Stimulated activated CD4-positive, alpha-beta T cell treated with anti-CD3 and anti-CD28 coated beads, Interleukin-1b, Interleukin-23, amount 100 ng/mL, for 1 hour (primary cell): ENCODE measurements at places on chromosomes 6 and 20.

GRCh38 chr6:133128191-133128590 is 113.0 kb upstream of the EYA4 start:
- no peak for DNase-seq

DNA sequence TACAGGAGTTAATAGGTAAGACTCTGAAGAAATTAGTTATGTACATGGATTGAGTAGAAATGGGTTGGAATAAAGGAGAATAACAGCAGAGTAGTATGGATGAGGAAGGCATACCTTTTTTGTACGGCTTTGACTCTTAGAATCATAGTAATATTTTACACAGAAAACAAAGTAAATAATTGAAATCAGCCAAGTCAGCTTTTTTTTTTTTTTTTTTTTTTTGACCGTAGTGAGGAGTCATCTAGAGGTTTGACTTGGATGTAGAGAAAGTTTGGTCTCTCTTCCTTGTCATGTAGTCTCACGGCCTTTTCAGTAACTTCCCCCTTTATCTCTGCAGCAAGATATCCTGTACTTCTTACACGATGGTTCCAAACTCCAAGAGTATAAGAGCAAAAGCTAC is 158.9 kb downstream of the FLRT3 start:
- no peak for DNase-seq

- DNase-seq = no peak
Measured at GRCh38 chr6:105372142-105372848, 30.6 kb downstream of the PREP start.

DNA sequence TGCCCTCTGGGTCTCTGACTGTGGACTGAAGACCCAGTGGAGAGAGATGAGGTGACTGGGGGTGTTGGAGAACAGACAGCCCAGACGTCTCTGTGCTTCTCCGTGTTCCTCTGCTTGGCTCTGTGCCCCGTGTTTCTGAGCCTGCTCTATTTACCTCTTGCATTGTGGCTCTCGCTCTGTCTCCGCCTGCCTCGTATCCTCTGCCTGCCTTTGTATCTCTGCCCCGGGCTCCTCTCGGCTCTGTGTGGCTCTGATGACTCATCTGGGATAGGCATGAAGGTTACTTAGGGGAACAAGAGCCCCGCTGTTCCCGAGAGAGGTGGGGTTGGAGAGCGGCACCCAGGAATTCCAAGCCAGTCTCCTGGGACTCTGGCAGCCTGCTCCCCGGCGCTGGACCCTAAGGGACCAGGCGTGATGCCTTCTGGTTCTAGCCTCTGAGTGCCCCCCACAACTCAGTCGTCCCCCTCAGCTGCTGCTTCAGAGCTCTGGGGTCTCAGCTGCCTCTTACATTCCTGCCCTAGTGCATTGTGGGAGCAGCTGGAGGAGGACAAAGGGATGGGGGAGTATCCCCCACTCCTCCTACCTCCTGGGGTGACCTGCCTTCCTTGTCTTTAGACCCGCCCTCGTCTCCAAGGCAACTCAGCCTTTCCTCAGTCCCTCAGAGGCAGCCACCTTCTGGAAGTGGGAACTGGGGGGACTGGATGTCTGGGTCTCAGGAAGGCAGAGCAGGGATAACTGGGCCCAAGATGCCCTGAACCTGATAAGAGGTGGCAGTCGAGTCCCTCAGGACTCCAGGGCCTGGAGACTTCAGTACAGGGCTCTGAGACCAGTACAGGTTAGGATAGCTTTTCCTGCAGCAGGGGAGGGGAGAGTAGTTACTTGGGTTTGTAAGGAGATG is 1.9 kb downstream of the DDR1 start:
- no peak for DNase-seq

DNA sequence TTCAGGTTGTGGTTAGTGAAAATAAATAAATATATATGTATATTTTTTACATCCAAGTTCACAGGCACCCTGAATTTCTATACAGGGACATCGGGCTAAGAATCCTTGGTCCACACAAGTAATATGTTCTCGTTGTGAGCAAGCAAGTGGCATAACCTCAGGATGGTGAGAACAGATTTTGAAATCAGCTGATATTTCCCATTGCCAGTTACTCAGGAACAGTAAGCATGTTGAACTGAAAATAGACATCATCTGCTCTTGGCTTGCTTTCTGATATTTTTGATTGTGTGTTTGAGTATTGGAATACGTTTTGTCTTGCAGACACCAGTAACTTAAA is 87.7 kb downstream of the TRMT6 start:
- no peak for DNase-seq

DNA sequence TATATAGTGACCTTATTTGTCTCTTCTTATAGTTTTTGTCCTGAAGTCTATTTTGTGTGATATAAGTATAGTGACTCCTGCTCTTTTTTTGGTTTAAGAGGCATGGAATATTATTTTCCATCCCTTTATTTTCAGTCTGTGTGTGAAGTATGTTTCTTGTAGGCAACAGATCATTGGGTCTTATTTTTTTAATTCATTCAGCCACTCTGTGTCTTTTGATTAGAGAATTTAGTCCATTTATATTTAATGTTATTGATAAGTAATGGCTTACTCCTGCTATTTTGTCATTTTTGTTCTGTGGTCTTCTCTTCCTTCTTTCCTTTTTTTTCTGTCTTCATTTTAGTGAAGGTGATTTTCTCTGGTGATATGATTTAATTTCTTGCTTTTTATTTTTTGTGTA is 51.4 kb upstream of the TOP1 start:
- no peak for DNase-seq

DNA sequence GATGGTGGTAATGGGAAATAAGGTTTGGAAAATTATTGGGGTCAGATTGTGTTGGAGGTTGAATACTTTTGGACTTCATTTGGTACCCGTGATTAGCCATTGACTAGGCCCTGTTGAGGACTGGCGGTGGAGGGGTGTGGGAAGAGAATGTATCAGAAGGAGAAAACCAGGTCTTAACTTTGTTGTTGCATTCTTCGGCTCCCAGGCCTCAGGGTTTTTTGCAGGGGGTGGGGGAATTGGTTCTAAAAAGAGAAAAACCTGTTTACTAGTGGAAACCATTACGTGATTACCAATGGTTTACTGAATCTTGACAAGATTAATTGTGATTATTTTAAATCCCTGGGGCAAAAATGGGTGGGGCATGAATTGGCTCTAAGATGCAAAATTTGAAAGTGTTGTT is 85.1 kb downstream of the PHF20 start:
- no peak for DNase-seq
